ENCODE measurements at places on chromosomes 5 and 9. TPM values are rescaled to one million over a fixed set of nuclear protein-coding genes. Genes with fewer than 3 reads are reported as not detected.

Gene C9orf43
- total RNA-seq, result 0.62 TPM

GRCh38 chr5:113770648-113771047 is 257.2 kb downstream of the YTHDC2 start:
- no peak for DNase-seq

GRCh38 chr9:124779368-124780059 is 2.6 kb downstream of the OLFML2A start:
- no peak for DNase-seq

GRCh38 chr5:52859628-52860027 is 71.9 kb downstream of the ITGA1 start:
- DNase-seq, result no peak

DNA sequence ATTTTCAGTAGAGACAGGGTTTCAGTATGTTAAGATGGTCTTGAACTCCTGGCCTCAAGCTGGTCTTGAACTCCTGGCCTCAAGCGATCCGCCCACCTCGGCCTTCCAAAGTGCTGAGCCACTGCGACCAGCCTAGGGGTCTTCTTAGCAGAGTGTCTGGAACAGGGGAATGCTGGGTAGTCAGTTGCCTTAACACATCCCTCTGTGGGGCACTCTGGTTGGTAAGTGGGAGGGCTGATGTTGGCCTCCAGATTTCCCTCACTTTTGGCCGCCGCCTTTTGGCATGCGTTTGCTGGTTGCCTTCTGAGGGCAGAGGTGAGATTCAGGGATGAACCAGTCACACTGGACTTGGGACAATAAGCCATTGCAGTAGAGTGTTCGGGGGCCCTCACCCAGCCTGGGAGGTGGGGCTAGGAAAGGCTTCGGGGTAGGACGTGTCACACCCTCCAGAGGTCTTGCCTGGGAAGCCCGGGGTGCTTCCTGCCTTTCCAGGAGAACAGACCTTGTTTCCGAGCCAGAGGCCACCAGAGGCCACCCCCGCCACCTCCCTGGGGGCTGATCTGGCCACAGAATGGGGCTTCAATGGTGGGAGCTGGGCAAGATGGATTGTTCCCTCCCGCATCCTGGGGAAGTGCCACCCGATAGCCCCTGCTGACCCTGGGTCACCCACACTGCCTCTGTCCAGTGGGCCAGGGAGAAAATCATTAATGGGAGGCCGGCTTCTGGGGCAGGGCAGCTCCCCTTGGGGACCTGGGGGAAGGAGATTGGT is 13.3 kb downstream of the FGF18 start:
- no peak for DNase-seq
